ENCODE measurements at places on chromosomes 5 and 9.

- DNase-seq = no peak
Measured at GRCh38 chr5:170201311-170201710, 31.5 kb upstream of the C5orf58 start.

- no peak for DNase-seq
Measured at GRCh38 chr5:143161885-143162540, 241.5 kb downstream of the NR3C1 start.

GRCh38 chr5:54315736-54316528, 5.6 kb upstream of the ARL15 start:
- no peak for DNase-seq

- DNase-seq = peak; percentile 89
Measured at GRCh38 chr9:33415501-33416038, 13.2 kb upstream of the AQP7 start.

DNA sequence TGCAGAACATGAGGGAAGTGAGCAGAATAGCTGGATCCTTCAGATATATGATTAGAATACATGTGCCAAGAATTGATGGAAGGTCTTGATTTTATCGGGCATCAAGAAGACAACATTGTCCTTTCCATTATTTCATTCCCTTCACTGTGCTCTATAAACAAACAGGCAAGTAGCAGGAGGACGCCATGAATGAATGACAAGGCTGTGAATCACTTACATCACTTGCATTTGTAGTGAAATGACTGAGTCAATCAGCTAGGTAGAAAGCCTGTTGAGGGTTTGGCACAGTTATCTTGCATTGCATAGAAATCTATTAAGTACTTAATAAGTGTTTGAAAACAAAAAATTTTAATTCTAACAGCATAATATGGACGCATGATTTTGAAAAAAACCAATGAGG, 548.8 kb upstream of the IZUMO3 start:
- no peak for DNase-seq

GRCh38 chr9:15317836-15318235, 10.8 kb upstream of the TTC39B start:
- no peak for DNase-seq

DNA sequence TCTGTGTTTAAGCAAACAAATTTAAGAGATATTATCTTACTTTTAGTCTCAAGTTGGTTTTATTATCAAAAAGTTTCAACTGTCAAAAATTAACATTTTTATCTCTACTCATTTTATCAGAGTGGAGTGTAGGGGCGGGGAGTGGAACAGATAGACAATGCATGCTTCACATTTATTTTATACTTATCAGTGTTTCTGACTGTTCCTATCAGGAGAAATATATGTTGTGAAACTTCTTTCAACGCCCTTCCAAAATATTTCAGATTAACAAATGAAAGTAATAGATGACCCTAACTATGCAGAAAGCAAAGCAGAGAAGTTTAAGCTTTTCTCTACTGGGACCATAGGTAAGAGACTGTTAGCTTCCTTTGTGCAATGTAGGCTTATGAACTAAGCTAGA, 44.9 kb upstream of the MAST4 start:
- no peak for DNase-seq

GRCh38 chr9:123742009-123742767, 187.7 kb downstream of the DENND1A start:
- no peak for DNase-seq

DNA sequence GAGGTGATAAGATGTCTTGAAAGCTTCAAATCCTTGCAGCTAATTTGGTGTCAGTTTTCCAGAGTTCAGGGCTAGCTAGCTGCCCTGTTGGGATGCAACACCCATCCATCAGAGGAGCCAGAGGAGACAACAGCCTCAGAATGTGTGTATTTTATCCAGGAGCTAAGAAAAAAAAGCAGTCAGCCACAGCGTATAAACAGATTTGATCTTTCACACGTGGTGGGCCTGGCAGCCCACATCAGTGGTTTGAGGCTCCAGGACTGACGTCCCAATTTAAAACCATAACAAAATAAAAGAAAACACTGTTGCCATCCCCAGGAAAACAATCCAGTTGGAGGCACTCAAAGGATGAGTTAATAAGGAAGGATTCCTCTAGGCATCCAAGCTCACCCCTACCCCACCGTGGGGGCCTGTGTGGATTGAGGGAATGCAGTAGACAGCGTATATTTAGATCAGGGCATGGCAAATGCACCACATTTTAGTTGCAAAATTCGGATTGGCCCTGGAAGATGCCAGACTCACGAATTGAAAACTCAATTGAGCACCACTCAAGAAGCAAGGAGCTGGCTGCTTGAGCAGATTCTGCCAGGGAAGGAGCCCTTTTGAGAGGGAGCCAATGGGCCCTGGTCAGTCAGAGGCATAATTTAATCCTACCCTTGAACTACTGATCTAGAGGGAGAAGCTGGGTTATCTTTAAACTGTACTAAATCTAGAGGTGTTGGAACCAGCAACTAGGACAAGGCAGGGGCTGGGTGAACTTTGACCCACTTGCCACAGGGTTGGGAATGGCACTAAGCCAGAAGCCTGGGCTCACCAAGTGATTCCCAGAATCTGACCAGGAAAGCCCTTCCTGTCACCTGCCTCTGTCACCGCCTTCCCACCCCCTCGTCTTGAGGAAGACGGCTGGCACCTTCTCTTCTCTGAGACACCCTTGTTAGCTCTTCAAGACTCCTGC, 17.5 kb downstream of the ADRA1B start:
- DNase-seq = no peak

DNA sequence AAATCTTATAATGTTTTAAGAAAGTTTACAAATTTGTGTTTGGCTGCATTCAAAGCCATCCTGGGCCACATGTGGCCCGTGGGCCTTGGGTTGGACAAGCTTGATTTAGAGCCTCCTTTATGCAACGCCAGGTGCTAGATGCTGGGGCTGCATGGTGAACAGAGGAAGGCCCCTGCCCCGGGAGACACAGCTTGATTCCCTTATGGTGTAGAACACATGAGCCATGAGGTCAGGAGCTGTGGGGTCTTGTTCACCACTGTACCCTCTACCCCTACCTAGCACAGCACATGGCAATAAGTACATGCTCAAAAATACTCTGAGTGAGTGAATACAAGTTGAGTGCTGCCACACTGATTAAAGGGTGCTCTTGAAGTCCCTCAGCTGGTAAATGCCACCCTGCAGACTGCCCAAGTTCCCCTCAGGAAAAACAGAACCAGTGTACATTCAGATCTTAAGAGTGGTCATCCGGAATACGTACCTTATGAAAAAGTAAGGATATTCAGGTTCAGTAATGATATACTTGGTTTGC, 71.9 kb downstream of the ARRDC3 start:
- DNase-seq = no peak

DNA sequence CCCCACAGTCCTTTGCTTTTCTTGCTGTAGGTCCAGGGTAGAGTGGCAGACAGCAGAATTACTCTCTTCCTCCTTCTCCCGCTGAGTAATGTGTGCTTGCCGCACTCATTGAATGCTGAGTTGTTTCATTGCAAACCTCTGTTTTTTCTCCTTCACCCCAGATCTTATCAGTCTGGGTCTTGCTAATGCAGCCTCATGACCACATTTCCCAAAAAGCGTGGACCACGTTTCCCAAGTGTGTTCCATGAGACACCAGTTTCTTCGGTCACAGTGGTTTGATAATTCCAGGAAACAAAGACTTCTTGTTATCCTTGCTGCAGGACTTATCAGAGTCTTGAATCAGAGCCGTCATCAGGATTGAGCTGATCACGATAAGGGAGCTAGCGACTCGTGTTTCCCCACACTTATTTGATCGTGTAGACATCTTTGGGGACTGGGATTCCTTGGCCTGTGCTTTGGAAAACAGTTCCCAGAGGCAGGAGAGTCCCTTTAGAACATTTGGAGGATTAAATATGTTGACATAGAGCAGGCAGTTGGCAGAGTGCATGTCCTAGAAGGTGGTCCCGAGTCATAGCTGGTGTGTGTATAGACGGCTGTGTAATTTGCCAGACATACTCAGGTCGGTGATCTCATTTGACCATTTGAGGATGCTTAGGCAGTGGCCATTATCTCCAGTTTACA, 4.4 kb downstream of the LRRC8A start:
- DNase-seq = no peak

DNA sequence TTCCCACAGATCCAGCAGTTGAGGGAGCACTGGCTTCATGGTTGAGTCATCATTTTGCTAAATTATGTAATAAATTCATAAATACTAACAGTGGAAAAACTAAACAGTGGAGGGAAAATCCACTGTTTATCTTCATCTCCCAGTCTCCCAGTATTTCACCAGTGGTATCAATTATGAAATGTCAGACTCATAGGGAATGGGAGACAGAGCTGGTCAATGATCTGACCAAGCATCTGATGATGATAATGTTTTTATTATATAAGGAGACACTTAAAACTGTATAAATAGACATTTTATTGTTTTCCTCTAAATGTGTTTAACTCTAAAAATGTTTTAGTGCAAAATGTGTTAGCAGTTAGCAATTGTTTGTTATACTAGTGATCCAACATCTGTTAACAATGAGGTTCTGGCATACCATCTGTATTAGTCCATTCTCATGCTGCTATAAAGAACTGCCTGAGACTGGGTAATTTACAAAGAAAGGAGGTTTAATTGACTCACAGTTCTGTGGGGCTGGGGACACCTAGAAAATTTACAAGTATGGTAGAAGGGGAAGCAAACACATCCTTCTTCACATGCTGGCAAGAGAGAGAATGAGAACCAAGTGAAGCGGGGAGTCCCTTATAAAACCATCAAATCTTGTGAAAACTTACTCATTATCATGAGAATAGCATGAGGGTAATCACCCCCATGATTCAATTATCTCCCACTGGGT, 11.8 kb upstream of the REEP5 start:
- DNase-seq = no peak

DNA sequence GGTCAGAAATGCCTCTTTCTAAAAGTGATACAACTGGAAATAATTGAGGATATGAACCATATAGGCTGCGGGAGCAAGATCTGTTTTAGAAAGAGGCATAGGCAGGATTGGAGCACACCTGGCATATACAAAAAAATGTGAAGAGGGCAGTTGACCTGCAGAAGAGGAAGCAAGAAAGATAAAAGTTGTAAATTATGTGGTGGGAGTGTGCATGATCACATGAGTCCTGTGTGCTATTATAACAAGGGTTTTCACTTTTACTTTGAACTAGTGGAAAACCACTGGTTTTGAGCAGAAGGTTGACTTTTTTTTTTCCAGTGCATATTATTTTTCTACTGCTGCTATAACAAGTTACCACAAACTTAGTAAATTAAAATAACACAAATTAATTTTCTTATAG, 489.3 kb downstream of the ANXA1 start:
- DNase-seq = no peak

GRCh38 chr5:77316871-77317661, 106.6 kb downstream of the PDE8B start:
- DNase-seq = no peak

DNA sequence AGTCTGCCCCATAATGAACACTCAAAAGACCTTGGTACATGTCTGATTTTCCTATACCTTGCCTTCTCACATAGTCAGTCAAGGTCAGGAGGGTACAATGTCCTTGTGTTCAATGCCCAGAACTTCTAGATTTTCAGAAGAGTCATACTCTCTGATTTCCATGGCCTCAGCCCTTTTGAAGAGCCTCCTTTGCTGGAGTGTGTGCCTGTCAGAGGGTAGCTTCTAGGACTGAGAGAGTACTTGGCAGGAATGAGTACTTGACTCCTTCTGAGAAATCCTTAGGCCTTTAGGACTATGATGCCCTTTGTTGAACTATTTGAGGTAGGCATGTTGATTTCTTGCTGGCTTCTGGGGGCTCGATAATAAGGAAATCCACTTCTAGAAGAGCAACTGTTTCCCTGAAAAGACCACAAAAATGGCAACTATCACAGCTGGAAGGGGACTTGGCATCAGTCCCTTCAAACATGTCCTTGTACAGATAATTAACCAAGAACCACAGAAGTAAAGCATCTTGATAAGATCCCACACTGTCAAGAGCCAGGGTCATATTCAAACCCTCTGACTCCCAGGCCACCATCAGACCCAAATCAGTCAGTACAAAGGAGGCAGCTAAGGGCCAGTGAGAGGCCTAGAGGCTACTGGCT, 10.6 kb upstream of the MEGF9 start:
- no peak for DNase-seq

DNA sequence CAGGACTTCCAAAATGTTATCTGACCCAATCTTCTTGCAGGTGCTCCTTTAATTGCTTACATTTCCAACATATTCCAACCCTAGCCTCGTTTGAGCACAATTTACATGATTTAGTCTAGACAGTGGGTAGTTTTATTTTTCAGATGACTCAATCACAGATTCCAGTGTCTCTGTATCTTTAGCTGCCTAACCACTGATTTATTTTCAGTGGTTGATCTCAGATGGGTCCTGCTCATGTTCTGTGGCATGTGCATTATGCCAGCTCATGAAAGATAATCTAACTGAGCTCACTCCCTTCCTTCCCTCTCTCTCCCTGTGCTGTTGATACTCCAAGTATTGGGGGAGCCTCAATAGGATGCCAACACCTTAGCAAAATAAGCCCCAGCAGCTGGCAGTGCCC, 106.1 kb upstream of the ICE1 start:
- no peak for DNase-seq

DNA sequence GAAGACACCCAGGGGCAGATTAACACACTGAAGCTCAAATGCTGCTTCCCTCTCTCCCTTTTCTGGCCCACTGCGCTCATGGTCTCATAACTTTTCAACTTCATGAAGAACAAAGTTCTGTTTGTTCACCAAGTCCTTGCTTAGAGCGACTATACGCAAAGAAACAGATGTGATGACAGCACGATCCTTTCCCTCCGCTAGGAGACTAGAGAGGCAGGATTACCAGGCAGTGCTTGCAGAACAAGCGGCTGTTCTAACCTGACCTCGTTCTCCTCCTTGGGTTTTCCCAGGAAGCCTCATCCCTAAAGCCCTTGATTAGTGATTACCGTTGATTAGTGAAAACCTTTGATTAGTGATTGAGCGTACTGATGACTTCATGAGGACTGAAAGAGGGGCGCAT, 649.9 kb downstream of the IRX1 start:
- no peak for DNase-seq

GRCh38 chr5:151912360-151912759, 12.3 kb downstream of the GLRA1 start:
- no peak for DNase-seq

GRCh38 chr9:29390859-29391258, 1817.6 kb upstream of the C9orf72 start:
- no peak for DNase-seq

DNA sequence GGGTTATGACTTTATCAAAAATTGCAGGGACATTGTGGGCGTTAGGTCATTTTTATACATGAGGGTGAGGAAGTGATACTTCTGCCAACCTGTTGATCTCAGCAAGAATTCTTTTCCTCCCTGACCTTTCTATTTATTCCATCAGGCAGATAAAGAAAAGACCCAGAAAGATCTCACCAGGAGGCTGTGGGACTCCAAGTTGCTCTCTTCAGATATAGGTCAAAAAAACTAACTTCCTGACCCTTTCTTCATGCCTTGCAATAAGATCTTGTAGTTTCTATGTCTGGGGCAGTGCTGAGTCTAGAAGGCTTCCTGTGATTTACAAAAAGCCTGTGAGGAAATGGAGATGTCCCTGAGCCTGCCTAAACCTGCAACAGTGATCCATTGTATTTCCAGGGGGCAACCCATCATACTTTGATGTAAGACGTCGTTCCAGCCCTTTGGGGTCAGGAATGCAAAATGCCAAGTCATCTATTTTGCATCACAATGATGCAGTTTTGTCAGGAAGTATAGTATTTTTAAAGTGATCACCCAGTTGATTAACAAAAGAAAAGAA, 22.0 kb upstream of the PIK3R1 start:
- DNase-seq = no peak

Data from A549 (cell line).